GM23248 (cell line): ENCODE measurements at places on chromosomes 2 and 18. TPM values are rescaled to one million over a fixed set of nuclear protein-coding genes. Genes with fewer than 3 reads are reported as not detected.

DNA sequence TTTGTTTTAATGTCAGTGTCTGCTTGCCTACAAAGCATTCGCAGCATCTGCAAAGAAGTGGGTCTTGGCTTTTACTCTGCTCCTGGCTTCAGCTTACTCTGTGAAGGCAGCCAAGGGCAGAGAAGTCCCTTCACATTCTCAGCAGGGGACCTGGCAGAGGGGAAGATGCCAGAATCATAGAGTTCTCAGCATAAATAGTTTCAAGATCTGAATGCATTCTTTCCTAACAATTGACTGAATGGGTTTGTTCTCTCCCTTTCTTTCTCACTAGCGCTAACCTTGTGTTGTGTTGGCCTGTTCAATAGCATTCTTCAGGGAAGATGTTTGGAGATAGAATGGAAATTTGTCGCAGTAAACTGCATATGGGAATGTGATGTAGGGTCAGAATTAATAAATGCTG is 106.9 kb downstream of the FARSB start:
- no peak for DNase-seq

DNA sequence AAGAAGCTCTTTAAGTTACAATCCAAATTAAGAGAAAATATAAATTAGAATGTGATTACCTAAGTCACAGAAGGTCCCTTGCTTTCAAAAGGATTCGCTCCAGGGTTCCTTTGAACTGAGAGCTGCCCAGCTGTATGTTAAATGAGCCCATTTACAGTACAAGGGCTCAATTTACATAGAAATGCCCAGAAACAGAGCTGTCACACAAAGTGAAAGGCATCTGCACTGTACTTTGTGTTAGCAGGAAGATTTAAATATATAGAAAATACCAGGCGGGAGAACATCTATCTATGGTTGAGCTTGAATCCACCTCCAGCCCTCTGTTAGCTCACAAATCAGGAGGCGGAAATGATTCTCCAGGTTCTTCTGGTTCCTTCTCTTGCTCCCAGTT is 272.9 kb downstream of the PAX3 start:
- DNase-seq: no peak

DNA sequence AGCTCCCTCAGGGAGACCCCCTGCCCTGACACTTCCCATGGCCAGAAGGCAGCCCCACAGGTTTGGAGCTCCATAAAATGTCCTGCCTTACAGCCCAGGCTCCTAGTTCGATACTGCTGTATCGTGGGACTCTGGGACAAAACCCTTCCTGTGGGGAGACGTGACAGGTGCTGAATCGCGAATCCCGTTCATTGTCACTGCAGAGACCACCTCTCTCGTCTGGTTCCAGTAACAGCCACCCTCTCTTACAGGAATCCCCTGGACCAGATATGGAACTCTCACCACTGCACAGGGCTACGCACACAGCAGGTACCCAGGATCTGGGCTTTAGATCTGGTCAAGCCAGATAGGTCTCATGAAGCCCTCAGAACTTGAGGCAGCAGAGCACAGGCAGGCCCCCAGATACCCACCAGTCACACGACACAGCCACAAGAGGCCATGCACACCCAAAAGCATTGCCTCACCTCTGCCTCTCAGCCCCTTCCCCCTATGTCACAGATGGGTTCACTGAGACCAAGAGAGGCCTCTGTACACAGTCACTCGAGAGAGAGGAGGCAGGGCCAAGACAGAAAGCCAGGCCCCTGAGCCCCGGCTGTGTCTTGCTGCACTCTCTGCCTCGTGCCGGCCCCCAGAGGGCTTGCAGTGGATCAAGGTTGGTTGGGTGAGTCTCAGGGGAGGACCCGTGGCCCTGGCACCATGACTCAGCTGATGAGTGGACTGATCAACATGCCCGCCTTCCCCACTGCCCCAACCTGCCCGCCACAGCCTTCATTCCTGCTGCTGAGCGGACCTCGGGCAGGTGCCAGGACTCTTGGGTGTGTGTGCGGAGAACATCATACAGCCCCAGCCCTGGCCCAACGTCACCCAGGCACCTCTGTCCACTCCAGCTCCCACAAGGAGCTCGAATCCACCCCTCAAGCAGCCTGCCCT is 7.6 kb downstream of the SDC1 start:
- peak; percentile 27 for DNase-seq

- DNase-seq: no peak
Observed at GRCh38 chr2:239307221-239307569, 93.6 kb downstream of the HDAC4 start.

DNA sequence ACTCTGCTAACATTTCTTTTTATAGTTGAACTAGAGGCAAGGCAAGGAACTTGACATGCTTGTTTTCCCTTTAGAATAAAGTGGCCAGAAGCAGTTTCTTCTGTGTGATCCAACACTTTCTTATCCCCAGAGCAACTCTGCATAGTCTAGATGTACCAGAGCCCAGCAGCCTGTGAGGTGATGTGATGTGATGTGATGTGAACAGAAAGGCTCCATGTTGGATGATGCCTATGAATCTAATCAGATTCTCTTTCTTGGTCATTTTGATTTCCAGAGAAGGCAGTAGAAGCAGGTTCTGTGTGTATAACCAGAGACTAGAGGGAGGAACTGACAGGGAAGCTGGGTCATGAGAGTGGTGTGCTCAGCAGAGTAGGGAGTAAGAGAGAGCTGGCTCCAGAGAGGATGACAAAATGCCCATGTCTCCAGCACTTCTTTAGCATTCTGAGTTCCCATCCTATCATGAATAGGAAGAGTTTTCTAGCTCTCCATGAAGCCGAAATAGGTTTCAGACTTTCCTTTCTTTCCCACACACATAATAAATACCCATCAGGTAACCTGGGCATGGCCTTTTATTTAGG is 31.0 kb upstream of the PTH2R start:
- no peak for DNase-seq

- no peak for DNase-seq
Observed at GRCh38 chr2:165499131-165499530, 29.6 kb downstream of the CSRNP3 start.

DNA sequence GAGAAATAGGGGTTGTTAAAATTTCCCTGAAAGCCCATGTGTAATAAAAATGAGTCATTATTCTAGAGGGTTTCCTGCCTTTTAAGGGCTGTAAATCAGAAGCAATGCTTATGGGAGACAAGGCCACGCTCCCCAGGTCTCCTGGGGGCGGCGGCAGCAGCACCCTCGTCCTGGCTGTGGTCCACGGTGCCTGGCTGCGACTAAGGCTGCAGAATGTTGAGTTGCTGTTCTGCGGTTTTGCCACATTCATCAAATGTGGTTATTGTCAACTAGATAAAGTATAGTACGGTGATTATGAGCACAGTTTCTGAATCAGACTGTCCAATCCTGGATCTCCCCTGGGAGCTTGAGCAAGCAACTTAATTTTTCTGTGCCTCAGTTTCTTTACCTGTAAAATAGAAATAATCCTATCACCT is 11.9 kb upstream of the AGFG1 start:
- peak; percentile 58 for DNase-seq

GRCh38 chr18:79393635-79394533 is 1.8 kb upstream of the NFATC1 start:
- peak; percentile 92 for DNase-seq

GRCh38 chr2:19796035-19796695 is 105.6 kb downstream of the TTC32 start:
- DNase-seq: peak; percentile 93

DNA sequence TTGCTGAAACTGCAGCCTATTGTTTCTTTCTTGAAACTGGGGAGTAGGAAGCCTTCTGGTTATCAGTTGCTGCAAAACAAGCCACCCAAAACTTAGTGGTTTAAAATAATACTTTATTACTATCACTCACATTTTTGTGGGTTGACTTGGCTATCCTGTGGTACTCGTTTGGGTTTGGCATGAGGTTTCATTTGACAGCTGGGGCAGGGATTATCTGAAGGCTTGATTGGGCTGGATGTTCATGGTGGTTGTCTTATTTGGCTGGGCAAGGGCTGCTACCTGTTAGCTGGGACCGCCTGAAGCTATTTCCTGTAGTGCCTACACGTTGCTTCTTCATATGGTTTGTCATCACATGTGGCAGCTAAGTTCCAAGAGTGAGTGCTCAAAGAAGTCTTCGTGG is 122.3 kb downstream of the PLCL1 start:
- DNase-seq: no peak

GRCh38 chr2:23918837-23919489 is 8.0 kb downstream of the ATAD2B start:
- DNase-seq: peak; percentile 51

DNA sequence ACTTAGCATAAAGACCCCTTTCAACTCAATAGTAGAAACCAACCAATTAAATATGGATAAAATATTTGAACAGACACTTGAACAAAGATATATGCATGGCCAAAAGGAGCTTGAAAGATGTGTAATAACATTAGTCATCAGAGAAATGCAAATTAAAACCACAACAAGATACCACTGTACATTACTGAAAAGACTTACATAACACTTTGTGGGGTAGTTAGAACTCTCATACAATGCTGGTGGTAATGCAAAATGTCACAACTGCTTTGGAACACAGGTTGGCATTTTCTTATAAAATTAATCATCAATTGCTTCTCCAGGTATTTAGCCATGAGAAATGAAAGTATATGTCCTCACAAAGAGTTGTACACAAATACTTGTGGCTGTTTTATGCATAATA is 60.7 kb downstream of the TTC27 start:
- DNase-seq: peak; percentile 64

GRCh38 chr2:215423928-215424540 is 11.8 kb downstream of the FN1 start:
- DNase-seq: peak; percentile 22

DNA sequence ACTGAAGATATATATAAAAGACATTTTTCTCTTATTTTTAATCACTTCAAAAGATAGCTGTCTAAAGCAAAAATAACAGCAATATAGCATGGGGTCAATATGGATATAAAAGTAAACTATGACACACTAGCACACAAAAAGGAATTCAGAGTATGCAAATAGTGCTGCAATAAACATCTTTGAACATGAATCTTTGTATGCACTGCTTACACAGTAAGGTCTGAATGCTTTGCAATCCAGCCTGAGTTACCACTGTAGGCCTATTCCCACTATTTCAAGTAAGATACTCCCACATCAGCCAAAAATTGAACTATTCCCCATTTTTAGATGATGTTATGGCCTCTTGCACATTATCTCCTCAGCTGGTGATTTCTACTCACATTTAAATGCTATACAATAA is 27.4 kb upstream of the ERCC3 start:
- DNase-seq: peak; percentile 24

DNA sequence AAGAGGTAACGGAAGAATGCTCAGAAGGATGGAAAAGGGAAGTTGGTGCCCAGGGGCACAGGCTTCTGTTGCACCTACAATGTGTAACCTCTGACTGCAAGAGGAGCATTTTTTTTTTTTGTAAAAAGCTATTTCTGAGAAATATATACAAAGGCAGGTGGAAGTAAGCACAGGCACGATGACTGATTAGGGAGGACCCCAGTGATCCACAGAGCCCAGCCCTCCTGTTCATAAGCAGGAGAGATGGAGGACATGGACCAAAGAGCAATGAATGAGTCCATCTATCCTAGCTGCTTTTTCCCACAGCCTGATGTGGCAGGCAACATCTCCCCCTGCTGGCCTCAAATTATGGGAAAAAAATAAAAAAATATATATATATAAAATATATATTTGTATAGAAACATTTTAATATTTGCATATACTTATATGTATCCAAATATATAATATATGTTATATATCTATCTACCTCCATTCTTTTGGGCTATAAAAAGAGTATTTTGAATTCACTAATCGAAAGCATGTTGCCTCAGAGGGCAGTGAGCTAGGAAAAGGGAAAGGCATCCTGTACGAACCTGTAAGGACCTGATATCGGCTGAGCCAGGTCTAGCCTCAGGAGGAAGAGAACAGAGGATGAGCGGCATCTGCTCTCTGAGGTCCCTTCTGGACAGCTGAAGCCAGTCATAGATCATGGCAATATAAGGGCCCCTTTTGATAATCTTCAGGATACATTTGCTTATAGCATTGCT is 166.0 kb upstream of the STK17B start:
- peak; percentile 74 for DNase-seq

DNA sequence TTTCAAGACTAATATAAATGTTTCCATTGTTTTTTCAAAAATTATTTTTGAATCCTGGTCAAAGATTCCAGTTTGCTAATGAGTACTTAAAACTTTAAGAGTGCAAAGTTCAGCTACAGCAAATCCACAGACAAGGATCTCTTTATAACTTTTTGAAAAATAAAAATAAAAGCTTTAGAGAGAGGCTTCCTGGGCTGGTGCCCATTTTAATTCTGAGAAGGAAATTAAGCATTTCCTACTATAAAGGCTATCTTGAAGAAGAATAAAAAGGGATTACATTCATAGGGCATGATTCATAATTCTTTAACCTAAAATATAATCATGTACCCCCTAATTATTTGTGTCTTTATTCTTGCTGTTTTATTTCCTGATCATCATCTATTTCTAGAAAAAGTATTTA is 38.2 kb downstream of the DNAJC10 start:
- DNase-seq: no peak

DNA sequence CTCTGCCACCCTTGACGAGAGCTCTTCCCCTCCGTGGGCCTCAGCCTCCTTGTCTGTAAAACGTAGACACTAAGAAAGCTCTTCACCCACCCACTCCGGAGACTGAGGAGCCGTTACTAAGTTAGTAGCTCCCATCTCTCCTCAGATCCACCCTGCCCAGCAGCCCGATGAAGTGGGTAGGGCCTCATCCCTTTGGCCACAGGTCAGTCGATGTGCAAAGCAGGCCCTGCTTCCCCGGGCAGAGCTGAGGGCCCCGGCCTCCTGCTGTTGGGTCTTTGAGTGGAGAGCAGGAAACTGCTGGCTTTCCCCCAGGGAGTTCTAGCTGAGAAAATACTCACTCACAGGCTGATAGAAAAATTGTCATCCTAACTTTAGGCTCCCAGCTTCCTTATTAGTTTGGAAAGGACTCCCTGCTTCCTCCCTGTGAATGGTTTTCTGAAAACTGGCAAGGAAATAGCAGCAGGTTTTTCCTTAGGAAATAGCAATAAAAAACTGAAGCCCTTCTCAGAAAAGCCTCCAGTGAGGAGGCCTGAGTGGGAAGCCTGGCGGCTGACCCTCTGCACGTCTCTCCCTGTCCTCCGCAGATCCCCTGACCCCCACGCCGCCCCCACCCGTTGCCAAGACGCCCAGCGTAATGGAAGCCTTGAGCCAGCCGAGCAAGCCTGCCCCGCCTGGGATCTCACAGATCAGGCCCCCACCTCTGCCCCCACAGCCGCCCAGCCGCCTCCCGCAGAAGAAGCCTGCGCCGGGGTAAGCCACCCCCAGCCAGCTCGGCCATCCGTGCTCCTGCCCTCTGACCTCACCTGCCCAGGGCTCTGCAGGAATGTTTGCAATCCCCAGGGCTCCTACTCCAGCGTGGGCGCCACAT is 30.2 kb downstream of the ITGB1BP1 start:
- peak; percentile 22 for DNase-seq

DNA sequence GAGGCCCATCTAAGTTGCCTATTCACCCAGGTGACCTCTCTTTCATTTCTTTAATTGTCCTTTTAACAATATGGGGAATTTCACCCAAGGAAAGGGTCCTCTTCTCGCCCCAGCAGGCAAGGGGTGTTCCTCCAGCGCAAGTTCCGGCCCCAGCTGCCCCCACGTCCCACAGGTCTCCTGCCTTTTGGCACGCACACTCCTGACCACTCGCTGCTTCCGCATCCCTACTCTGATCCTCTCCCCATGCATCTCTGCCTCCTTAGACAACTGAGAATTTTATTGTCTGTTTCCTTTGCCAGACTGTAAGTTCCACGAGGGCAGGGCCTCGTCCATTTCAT is 684 bp upstream of the ARPC2 start:
- DNase-seq: no peak

The IFIH1 gene
- 1.6 and 2.0 TPM in 2 replicates for total RNA-seq

The NT5DC4 gene
- total RNA-seq: not detected in 2 replicates

The LINC00305 gene
- not detected in 2 replicates for total RNA-seq

The WBP1 gene
- 37.9 and 58.7 TPM in 2 replicates for total RNA-seq

The PPP4R1 gene
- total RNA-seq: 85.5 and 97.9 TPM in 2 replicates

The HADHB gene
- total RNA-seq: 93.3 and 99.2 TPM in 2 replicates

The PDCD1 gene
- total RNA-seq: not detected in 2 replicates

The SF3B6 gene
- 101 and 129 TPM in 2 replicates for total RNA-seq

The CDKL4 gene
- 0.22 TPM in 1 of 2 replicates, not detected in the other for total RNA-seq
